ENCODE measurements at places on chromosomes 7 and 10.

GRCh38 chr10:2839081-2839725 lies 228.1 kb upstream of the PFKP start:
- DNase-seq, result peak; percentile 68

GRCh38 chr7:133358708-133359107 lies 105.8 kb downstream of the EXOC4 start:
- no peak for DNase-seq

DNA sequence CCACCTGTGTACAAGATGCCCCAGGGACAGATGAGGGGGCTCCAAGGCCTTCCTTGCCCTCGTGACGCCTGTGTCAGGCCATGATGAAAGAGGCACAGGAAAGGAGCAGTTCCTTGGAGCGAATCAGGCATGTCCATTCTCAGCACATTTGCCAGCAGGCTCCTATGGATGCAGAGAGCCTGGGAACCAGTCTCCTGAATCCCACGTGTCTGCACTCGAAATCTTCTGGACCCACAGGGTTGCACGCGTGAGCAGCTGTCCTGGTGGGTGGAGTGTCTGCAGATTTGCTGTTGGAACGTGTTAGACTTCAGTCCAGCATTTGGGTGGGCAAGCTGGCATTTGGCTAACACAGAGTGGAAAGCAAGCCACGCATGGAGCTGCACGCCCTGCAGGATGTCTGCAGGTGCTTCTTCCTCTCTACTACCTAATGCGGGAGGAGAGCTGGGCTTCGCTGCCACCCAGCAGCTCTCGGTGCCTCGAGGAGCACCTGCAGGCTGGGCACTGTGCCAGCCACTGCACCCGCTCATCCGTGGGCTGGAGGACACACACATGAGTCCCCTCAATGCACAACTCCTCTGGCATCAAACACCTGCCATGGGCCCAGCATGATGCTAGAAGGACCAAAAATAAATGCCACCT lies 140.7 kb downstream of the PAXIP1 start:
- DNase-seq, result peak; percentile 36

GRCh38 chr10:52940921-52941320 lies 168.3 kb upstream of the MBL2 start:
- DNase-seq, result no peak

GRCh38 chr7:106522696-106523095 lies 138.3 kb downstream of the CCDC71L start:
- DNase-seq, result no peak

Measured in NCI-H187 (cell line).